NCI-H524 (cell line): ENCODE measurements at places on chromosomes 7 and 10.

- DNase-seq = no peak
These were observed 88.7 kb upstream of the NRP1 start for GRCh38 chr10:33423154-33423529.

DNA sequence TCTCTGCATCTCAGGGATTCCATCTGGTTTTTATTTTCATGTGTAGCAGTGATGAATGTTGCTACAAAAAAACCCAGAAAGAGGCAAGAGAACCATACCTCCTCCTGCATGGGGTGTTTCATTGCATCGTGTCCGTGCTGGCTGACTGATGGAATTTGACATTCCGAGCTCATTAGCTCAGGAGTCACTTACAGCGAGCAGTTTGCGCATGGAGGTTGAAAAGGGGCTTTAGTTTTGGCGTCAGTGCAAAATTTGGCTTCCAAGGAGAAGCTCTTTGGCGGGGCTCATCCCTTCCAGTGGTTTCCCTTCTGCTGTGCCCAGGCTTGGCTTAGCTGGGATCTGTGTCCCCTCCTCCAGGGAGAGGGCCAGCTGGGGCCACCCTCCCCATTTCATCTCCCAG is 25.8 kb downstream of the EMX2 start:
- DNase-seq = no peak

DNA sequence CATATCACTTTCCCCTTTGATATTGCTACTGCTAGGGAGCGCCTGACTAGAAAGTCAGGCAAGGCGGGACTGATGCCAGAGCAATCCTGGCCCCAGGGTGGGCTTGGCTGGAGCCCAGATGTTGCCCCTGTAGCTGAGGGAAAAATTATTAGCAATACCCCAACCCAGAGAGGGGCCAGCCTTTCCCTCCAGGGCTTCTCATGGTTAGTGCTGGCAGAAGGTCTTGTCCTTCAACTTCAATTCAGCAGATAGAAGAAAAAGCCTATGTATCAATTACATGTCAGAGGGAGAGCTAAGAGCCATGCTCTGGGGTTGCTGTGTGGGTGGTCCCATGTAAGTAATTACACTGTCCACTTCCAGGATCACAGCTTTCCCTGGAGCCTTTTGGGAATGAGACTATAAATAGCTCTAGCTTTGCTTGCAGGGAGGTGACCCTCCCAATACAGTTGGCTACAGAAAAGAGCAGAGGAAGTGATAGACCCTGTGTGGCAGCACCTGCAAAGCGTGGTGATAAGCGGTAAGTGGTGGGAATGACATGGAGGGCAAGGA is 579.1 kb downstream of the CCSER2 start:
- DNase-seq = no peak

GRCh38 chr10:27088119-27089044 is 11.9 kb downstream of the ANKRD26 start:
- DNase-seq = no peak

- no peak for DNase-seq
These were observed 16.9 kb upstream of the KNDC1 start for GRCh38 chr10:133143200-133143533.

DNA sequence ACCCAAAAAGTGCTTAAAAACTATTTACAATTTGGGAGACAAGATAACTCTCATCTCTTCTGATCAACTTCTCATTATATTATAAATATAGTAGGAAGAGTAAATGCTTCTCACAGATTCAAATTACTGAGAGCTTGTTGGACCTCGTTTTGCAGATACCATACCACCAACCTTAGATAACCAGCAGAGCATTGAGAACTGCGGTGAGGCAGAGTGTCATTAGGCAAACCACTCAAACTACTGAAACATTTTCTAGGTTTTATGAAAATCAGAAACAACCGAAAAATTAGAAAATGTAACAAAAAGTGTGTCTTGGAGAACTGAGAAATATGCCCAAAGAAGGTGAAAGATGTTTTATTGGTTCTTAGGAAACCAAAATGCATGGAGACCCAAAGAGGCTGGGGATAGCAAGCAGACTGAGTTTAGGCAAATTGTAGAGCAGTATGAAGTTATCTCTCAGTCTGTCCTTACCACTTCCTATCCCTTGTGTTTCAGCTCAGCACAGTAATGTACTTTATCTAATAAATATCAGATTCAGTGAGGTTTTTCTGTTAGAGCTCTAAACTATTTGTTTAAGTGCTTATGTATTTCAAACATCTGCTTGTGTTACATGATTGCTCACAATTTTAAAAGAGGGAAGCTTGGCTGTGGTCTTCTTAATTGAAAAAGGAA is 77.9 kb downstream of the HECTD2 start:
- DNase-seq = no peak

GRCh38 chr10:26479766-26480492 is 41.8 kb downstream of the APBB1IP start:
- DNase-seq = no peak
